B cell (primary cell): ENCODE measurements at places on chromosomes 2 and 18. TPM values are rescaled to one million over a fixed set of nuclear protein-coding genes. Genes with fewer than 3 reads are reported as not detected.
A peak's percentile ranks its signal among the peaks of the same experiment; 100 is the strongest.

DNA sequence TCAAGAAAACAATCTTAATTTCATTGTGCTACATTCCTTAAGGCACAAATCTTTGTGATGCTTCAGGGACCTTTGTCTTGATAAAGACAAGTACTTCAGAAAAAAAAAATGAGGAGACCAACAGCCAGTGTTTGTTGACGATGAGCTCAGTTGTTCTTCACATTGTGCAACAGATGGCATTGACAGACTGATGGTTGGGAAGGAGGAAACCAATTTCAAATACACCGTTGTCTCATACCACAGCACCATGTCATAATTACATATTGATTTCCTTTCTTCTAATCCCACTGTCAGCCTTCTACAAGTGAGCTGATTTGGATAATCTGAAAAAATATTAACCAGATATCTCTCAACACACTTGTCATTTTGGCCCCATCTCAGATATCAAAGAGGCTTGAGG lies 53.7 kb upstream of the GRB14 start:
- no peaks in the 10 kb centered on the region for H3K4me1 ChIP-seq
- H3K4me3 ChIP-seq = no peak overlapping the region
- no peak overlapping the region for H3K27ac ChIP-seq
- H3K36me3 ChIP-seq = no peaks in the 10 kb centered on the region
- DNase-seq = no peak

GRCh38 chr18:3384664-3385563 lies 65.1 kb upstream of the TGIF1 start:
- H3K4me3 ChIP-seq = no peak overlapping the region
- no peaks in the 10 kb centered on the region for H3K36me3 ChIP-seq
- DNase-seq = peak; percentile 55

DNA sequence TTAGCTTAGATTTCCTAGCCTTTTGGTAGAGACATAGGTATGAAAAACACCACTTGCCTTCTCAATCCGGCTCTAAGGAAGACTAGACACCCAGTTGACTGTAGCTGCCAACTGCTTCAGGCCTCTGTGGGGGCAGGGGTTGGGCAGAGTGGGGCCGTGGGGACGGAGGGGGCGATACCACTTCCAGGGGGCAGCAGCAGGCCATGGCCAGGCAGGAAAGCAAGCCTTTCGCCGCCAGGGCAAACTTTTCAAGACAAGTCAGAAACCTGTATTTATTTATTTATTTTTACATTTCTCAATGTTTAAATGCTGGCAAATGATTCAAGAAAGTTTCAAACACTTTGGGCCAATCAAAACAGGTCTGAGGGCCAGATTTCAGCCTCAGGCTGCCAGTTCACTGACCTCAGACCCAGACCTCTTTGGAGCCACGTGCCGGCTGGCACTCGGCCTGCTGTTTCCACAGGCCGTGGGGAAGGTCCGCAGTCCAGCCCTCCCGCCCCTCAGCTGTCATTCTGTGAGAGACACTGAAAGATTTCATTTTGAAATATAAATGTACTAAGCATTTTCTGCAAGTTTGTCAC lies 63.8 kb downstream of the MEX3C start:
- no peaks in the 10 kb centered on the region for H3K36me3 ChIP-seq
- H3K4me3 ChIP-seq = no peak overlapping the region
- H3K27me3 ChIP-seq = no peaks in the 10 kb centered on the region

- H3K4me3 ChIP-seq = no peak overlapping the region
- peak overlapping the region; percentile 28 for H3K27ac ChIP-seq
- peak; percentile 31 for DNase-seq
- peaks cover 12% of the 10 kb centered on the region for H3K36me3 ChIP-seq
- H3K27me3 ChIP-seq = no peaks in the 10 kb centered on the region
- H3K4me1 ChIP-seq = peaks cover 31% of the 10 kb centered on the region
These were observed 282.9 kb upstream of the REV1 start for GRCh38 chr2:99772591-99773331.

- H3K4me3 ChIP-seq = no peak overlapping the region
- no peak for DNase-seq
- no peaks in the 10 kb centered on the region for H3K36me3 ChIP-seq
- no peaks in the 10 kb centered on the region for H3K27me3 ChIP-seq
These were observed 15.2 kb upstream of the LBH start for GRCh38 chr2:30216157-30216556.

DNA sequence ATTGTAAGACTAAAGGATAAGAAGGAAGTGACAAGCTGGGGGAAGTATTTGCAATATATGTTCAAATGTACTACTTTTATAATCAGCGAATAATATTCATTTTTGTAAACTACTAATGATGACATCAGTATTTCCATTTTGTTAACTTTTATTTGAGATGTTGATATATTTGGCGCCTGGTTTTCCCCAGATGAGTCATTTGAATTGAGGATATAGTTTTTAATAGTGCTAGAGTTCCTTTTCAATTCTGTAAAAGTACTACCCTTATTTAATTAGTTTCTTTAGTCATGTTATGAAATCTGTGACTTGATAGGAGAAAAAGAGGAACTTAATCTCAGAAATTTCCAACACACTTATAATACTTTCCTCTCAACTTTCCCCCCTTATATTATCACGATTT lies 495.3 kb downstream of the IRS1 start:
- DNase-seq = no peak
- H3K4me3 ChIP-seq = no peak overlapping the region
- no peaks in the 10 kb centered on the region for H3K36me3 ChIP-seq
- H3K4me1 ChIP-seq = no peaks in the 10 kb centered on the region
- no peaks in the 10 kb centered on the region for H3K27me3 ChIP-seq
- no peak overlapping the region for H3K27ac ChIP-seq

DNA sequence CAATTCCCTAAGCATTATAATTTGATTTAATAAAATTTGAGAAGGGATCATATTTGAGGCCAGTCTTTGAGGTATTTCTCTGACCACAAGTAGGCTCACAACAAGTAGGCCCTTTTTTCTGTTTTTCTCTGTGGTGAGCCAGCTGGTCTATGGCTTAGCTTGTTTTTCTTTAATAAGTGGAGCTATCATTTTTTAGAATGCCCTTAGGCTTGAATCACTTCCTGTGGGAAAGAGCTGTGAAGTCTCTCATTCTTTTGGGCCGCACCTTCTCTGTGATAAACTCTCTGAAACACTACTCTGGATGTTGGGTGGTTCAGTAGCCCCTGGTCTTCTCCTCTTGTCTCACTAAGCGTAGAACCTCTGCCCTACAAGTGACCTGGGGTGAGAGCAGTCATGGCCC lies 235.9 kb downstream of the SUCLG1 start:
- no peak for DNase-seq
- no peaks in the 10 kb centered on the region for H3K4me1 ChIP-seq
- no peaks in the 10 kb centered on the region for H3K36me3 ChIP-seq
- H3K4me3 ChIP-seq = no peak overlapping the region

The SPR gene
- total RNA-seq = not detected in 2 replicates
